A549 (cell line): ENCODE measurements at places on chromosomes 7 and 10.

- peak; percentile 77 for DNase-seq
Observed at GRCh38 chr10:93435621-93436397, 46.3 kb downstream of the MYOF start.

- DNase-seq: peak; percentile 83
Observed at GRCh38 chr10:100019787-100020141, 10.0 kb upstream of the DNMBP start.

DNA sequence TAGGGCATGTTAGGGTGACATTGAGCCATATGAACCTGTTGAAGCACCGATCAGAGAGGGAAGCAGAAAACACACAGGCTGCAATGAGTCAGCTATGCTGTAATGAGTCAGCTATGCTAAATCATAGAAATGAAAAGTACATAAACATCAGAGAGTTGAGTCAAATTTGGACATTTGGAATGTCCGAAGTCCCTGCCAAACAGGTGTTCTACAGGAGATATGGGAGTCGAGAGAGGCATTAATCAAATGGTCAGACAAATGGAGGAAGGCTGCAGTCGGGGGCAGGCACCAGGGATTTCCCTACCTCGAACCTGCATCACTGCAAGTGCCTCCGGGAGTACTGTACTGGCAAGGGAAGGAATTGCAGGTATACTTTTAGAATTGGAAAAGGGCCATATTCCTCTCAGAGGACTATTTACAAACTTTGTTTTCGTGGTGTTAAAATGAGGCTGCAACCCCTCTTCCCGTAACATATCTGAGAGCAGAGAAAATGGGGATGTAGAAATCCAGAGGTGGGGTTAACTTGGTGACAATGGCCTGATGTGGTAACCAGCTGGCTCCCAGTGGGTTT lies 8.8 kb upstream of the ZC3HAV1 start:
- DNase-seq: peak; percentile 62

DNA sequence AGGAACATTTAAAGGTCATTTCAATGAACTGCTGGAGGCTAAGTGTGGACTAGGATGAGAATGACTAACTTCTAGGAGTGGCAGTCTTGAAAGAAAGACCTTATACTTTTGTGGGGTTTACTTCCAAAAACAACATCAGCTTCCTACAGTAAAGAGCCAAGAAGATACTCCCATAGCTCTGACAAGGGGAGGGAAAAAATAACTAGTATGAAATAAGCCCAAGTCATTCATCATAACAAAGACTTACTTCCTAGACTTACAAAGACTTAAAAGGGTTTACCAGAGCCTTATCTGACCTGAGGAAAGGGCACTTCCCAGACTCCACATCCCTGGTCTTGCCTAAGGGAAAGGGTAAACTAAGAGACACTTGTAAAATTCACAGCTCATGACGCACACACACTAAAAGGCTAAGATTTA lies 31.7 kb downstream of the ARHGAP12 start:
- DNase-seq: peak; percentile 75

DNA sequence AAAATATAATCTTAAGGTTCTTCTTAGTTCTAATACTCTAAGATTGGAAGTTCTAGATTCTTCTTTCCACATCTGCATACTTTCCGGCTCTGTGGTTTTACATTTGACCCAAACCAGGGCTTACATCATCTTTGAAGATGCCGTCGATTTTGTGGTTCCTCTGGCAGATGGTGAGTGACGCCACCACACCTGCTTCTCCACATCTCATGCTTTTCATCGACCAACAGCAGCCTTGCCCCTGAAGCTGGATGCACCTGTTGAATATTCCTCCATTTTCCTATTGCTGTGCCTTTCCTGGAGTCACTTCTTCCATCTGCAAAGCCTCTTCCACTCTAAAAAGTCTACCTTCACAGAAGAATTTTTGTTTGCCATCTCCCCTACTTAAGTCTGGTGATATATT lies 121.3 kb downstream of the PRKCQ start:
- no peak for DNase-seq

DNA sequence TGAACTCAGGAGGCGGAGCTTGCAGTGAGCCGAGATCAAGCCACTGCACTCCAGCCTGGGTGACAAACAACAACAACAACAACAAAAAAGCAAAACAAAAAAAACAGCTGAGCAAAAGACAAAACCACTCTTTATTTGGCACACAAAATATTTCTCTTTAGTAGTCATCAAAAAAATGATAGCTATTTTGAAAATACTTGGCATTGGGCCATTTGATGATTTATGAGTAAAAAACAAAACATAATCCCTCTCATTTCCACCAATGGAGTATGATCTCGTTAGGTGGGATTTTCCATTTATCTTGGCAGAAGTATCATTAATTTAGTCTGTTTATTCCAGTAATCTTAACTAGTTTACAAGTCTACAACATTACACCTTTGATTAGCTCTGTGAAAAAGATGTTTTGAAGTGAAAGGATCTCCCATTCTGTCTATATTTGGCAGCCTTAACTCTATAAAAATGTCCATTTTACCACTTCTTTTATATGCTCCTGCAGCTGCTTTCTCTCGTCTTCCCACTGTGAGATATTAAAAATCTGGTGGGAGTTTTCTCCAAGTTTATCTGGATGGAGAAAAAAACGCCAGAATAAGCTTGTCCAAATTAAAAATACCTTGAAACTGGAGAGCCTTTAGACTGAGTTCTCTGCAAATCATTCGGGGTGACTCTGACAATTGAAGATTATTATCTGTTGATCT lies 58.8 kb upstream of the AGMO start:
- no peak for DNase-seq

- DNase-seq: no peak
Observed at GRCh38 chr7:157409753-157410727, 73.2 kb downstream of the DNAJB6 start.

DNA sequence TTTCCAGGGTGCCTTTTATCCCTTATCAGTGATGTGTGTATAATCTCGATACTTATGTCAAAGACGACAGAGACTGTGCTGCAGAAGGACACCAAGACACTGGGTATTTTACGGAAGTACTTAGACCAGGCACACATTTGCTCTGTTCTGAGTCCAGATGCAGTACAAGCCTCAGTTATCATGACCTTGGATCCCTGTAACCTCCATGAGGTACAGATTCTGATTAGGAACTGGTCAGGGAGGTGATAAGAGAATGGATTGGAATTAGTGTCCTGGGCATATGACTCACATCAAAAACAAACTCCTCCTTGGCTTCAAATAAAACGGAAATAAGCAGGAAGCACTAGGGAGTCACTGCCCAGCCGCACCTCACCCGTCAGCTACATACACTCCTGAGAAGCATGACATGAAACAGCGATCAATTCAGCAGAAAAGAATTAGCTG lies 146.5 kb downstream of the SFMBT2 start:
- peak; percentile 66 for DNase-seq

DNA sequence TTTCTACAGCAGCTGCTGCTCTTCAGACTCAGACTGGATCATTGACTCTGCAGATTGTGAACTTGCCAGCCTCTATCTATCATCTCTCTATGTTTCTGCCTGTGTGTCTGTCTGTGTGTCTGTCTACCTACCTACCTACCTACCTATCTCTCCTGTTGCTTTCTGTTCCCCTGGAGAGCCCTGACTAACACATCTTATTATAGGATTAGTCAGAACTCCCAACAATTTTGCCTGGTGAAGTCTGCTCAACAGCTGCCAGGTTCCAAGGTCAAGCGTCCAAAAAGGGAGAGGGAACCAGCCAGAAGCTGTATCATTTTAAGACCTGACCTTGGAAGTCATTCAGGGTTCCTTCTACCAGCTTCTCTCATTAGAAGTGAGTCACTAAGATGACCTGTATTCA lies 579.0 kb upstream of the DPP6 start:
- no peak for DNase-seq

- no peak for DNase-seq
Observed at GRCh38 chr7:4108951-4109350, 573.1 kb upstream of the FOXK1 start.

DNA sequence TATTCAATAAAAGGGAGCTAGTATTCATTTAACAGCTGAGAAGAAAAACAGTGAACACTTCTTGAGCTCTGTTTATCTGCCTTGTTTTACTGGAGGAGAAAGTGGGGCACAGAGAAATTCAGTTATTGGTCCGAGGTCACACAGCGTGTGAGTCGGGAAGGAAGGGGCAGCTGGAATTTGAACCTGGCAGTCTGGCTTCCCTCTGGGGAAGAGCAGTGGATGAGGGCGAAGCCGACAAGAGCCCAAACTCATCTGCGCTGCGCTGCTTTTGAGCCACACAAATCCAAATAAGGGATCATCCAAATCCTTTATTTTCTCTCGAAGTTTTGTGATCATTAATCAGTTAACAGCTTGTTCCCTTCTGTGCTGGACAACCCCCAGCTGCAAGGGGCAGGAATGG lies 23.7 kb upstream of the PFKFB3 start:
- DNase-seq: no peak

DNA sequence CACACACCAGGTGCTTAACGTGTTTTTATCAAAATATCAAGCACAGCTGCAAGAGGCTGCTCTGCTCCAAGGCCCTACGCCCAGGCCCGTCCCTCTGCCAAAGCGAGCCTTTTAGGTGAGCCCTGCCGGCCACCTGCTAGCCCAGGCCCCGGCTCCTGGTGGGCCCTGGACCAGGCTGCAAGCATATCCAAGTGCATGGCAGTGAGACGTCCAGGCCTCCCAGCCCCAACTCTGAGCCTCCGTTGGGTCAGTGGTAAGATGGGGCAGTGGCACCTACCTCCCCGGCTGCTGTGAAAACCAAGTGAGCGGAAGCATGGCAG lies 136.2 kb downstream of the LHPP start:
- DNase-seq: no peak

DNA sequence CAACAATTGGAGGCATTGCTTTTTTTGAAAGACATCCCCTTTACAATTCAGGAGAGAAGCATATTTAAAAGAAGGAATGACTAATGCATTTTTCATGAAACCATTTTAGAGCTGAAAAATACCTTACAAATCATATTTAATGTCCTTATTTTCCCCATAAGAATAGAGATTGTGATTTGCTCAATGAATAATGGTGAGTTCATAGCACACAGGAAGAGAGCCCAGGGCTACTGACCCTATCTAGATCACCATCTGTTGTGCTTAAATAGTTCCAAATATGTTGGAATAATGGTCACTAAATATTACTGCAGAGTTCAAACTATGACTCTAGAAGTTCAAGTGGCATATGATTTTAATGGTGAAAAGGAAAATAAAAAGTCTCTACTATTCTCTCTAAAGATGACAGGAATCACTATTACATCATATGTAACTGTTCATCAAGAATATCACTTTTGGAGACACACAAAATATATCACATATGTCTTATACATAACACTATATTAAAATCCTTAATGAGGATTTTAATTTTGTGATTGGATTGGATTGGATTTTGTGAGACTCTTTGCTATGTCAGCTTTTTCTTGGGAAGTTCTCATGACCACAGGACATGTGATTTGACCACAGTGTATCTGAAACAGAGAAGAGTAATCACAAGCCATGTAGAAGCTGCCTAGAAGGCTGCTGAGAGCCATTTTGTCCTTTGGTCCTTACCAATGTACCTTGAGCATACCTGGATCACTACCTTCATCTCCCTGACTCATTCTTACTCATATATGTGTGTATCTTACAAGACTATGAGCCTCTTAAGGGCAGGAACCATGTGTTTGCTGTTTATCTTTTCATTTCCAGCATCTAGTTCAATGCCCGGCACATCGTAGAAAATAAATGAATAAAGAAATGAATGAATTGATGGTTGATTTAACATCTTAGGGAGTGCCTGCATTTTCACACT lies 26.4 kb downstream of the SLC16A9 start:
- DNase-seq: no peak

DNA sequence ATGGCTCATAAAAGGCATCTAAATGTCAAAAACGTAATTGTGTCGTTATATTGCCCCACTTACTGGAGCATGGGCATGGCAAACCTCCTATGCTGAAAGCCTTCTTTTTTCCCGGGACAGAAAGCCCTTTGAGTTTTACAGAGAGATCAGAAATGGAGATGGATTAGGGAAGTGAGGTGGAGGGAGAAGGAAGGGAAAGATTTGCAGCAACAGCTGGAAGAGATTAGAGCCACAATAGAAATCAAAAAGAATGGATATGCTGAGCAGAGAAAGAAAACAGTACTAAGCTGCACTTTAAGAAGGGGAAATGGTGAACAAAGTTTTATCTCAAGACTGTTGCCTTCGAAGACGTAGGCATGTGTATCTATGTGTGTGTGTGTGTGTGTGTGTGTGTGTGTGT lies 97.2 kb upstream of the PCGF5 start:
- DNase-seq: no peak

- DNase-seq: no peak
Observed at GRCh38 chr7:30888747-30889146, 22.9 kb upstream of the AQP1 start.

DNA sequence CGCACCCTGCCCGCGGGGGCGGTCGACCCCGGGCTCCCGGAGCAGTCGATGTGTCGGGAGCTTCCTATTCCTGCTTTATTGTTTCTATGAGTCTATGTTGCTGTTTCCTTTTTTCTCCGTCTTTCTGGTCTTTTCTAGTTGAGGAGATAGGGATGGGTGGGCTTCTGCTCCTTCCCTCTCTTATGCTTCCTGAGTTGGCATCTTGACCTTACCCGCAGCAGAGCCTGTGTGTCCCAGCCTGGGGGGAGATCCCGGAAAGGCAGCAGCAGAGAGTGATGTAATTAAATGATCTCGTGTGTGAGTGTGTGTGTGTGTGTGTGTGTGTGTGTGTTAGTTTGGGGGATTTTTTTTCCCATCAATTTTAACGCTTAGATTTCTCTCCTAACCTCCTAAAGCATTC lies 486 bp upstream of the SORCS1 start:
- no peak for DNase-seq

GRCh38 chr7:81645435-81645834 lies 124.4 kb downstream of the HGF start:
- DNase-seq: no peak

GRCh38 chr7:98821348-98821747 lies 48.5 kb downstream of the TMEM130 start:
- DNase-seq: no peak

DNA sequence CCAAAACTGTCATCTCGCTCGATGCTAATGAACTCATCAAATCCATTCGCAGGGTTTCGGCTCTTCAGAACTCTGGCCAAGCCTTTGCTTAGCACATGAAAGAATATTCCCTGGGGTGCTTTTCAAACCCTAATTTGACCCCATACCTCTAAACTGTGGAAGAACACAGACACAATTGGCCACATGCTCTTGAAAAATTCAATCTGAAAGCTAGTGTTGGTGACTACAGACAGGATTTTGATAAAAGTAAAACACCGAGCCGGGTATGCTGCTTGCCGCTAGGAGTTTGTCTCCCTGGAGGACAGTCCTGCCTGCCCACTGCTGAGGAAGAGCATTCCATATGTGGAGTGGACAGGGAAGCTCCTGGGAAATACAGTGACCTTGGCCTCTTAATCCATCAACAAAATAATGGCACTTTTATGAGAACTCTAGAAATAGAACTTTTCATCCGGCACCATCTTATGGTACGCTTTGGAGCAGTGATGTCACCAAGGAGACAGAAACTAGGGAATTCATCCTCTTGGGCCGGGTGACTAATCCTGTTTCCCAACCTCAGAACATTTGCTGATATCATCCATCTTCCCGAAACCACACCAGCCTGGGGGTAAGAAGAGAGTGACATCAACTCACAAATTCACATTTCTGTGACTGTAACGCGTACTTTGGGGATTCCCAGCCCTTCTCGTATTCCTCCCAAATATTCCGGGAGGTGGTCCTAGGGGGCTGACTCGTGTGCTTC lies 34.2 kb downstream of the MTURN start:
- DNase-seq: peak; percentile 42
